ENCODE measurements at places on chromosomes 6 and 20. TPM values are rescaled to one million over a fixed set of nuclear protein-coding genes. Genes with fewer than 3 reads are reported as not detected.

- peak; percentile 51 for DNase-seq
These were observed 22.5 kb downstream of the MOCS3 start for GRCh38 chr20:50980851-50981713.

Gene COL9A3
- total RNA-seq: not detected

GRCh38 chr6:34305982-34306708 is 57.3 kb upstream of the SMIM29 start:
- peak; percentile 61 for DNase-seq

DNA sequence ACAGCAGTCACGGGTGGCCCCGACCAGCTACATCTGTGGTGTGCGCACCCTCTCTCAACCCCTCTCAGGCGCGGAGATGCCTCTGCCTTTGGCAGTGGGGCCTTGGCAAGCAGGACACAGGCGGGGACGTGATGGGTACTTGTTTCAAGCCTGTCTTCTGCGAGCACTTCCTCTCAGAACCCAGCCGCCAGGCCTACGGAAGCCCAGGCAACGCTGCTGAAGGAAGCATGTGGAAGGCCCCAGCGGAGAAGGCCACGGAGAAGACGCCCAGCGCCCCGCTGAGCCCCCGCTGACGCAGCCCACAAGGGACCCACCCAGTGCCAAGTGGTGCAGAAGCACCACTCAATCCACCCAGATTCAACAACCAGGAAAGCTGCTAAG is 13.0 kb downstream of the SERPINB6 start:
- peak; percentile 35 for DNase-seq

DNA sequence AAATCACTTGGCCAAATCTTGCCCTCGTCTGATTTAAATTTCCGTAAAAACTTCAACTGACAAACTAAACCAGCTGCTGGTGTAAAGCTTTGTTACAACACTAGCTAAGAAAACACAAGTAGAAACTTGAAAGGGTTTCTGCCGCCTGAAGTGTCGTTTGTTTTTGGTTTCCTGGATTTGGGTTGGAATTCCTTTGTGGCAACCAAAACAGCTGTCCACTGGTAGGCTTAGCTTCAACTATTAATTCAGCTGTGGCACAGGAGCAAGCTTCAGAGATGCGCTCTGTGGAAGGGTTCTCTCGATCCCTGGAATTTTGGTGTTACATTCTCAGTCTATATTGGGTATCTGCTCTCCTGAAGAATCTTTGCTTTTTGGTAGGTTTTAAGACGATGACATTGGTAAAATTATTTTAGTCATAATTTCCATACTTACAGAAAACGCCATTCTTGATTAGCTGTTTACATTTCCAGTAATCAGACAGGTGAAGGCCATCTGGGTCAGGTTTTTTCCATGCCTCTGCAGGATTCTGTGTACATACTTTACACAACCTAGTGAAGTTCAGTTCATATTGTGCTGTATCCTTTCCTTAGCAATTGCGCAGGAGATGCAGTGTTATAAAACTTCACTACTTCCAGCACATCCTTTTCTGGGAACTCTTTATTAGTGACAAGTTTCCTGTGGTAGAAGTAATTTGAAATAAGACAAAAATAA is 29.9 kb upstream of the SAMD3 start:
- DNase-seq: no peak

DNA sequence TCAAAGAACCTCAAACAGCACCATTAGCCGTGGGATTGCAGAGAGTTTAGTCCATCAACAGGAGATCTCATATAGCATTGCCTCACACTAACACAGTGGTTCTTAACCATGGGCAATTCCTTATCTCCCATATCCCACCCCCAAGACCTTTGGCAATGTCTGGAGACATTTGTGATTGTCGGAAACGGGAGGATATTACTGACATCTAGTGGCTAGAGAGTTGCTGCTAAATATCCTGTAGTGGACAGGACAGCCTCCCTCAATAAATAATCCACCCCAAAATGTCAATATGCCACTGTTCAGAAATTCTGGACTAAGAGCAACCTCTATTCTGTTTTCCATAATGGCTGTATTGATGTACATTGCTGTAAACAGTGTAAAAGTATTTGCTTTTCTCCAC is 210.1 kb upstream of the CCN2 start:
- peak; percentile 53 for DNase-seq

- DNase-seq: no peak
These were observed 37.4 kb downstream of the KAT14 start for GRCh38 chr20:18174906-18175683.

- no peak for DNase-seq
These were observed 483.8 kb upstream of the FLRT3 start for GRCh38 chr20:14821251-14821650.

DNA sequence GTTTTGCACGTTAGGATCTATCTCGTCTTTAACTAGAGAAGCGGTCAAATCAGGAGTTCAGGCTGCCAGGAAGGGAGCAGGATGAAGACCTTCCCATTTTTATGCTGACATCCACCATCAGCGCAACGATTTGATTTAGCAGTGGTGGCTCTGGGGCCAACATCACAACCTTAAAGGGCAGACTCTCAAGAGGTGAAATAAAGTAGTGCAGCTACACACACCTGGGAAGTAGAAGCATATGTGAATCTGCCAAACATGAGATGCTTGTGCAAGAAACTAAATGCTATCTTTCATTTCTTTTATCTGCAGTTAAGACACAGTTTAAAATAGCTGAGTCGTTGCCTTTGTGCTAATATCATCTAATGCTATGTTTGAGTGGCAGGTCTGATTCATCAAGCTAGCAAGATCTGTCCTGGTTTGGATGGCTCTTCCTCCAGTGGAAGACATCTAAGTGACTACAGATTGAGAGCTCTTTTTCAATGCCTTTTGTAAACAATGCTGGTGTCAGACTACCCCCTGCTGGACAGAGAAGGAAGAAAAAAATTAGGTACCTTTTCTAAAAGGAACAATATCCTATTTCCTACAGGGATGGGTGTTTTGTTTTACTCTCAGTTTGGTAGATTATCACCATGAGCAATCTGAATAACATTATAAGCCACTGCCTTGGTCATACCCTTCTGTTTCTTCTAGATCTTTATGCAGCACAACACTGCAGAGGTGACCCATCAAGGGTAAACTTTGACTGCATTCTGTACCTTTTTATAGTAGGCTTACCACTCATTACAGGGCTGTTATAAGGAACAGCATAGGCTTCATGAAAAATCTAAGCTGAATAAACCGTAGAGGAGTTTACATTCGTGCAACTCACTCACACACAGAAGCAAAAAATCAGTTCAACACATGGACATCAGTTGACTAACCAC is 171.6 kb upstream of the FBXL4 start:
- no peak for DNase-seq

- DNase-seq: no peak
These were observed 290.2 kb upstream of the CNR1 start for GRCh38 chr6:88456221-88456859.

- no peak for DNase-seq
These were observed 45.0 kb upstream of the OPRM1 start for GRCh38 chr6:153994004-153994403.

- no peak for DNase-seq
These were observed 1379.0 kb upstream of the MAP3K7 start for GRCh38 chr6:91965872-91966271.

GRCh38 chr6:54428431-54428830 is 120.2 kb downstream of the TINAG start:
- DNase-seq: no peak

DNA sequence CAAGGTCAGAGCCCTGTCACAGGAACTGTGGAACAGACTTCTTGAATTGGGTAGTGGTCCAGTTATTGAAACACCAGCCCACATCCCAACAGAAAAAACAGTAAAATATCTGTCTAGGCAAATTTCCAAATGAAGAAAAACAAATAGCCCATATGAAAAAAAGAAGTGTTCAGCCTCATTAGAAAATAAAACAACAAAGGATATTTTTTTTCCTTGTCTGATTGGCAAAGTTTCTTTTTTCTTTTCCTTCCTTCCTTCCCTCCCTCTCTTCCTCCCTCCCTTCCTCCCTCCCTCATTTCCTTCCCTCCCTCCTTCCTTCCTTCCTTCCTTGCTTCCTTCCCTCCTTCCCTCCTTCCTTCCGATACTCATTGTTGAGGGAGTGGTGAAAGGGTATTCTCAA is 20.6 kb upstream of the RIMS4 start:
- no peak for DNase-seq

Data from stomach (tissue), 19 donors.